ENCODE measurements at places on chromosomes 13 and 19. TPM values are rescaled to one million over a fixed set of nuclear protein-coding genes. Genes with fewer than 3 reads are reported as not detected.

DNA sequence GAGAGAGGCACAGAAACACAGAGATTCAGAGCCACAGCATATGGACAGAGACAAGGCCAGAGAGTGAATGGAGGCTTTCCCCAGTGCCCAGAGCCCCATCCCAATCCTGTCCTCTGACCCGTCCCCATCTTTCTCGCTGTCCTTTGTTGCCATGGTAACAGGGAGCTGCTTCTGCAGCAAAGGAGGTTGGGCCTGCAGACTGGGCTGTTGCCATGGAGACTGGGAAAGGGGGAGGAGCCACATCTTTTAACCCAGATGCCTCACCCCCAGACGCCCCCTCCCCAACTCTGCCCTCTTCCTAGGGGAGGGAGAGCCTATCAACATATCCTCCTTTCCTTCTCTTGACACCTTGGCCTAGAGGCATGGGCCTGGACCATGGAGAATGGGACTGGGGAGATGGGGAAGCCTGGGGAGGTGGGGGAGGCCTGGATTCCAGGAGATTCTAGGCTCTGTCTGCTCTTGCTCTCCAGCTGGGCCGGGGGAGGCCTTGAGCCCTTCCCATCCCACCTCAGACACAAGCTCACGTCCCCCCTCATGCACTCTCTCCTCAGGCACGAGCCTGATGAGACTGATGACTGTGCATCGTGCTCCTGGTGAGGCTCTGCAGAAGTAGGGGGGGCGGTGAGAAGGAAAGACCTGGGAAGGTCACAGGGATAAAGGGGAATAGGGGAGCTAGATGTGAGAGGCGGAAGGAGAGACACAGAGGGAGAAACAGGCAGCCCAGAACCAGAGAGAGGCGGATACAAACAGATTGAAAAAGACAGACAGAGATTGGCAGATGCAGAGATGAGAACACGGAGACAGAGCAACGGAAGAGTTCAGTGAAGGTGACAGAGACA lies 2.1 kb upstream of the ATP1A3 start:
- no peak for DNase-seq

The IGSF23 gene
- not detected for polyA plus RNA-seq

The ZNF43 gene
- polyA plus RNA-seq = 1.5 TPM

The LRRC4B gene
- 0.47 TPM for polyA plus RNA-seq

The SHISA2 gene
- polyA plus RNA-seq = 1.3 TPM

GRCh38 chr13:72952529-72953141 lies 106.2 kb upstream of the KLF5 start:
- no peak for DNase-seq

DNA sequence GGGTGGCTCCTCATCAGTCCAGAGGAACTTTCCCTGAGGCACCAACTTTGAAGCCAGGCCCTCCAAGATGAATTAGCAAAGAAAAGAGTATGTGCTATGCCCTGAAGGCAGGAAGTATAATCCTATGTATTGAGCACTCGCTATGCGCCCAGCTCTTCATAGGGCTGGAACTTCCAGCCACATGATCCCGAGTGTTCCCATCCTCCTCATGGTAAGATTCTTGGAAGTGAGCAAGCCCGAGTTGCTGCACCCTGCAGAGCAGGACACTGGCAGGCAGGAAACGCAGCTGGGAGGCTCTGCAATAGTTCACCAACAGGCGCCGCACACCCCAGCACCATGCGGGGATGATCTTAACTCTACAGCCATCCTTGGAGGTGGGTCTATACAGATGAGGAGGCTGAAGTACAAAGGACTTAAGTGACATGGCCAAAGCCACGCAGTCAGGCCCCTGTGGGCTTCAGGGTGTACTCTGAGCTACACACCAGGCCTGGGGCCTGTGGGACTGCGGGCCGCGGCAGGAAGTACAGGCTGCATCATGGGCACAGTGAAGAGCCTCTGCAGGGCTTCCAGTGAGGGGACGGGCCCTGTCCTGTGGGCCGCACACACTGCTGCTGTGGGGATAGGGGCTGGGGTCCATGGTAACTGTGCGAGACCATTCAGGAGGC lies 25.1 kb downstream of the C19orf47 start:
- DNase-seq = no peak

- DNase-seq = peak; percentile 17
Measured at GRCh38 chr19:791567-792305, 5.5 kb upstream of the PTBP1 start.

The B3GNT8 gene
- 0.73 TPM for polyA plus RNA-seq

- DNase-seq = no peak
Measured at GRCh38 chr13:40927929-40928328, 91.2 kb downstream of the ELF1 start.

The CFD gene
- 142 TPM for polyA plus RNA-seq

The XPO4 gene
- 3.9 TPM for polyA plus RNA-seq

- DNase-seq = no peak
Measured at GRCh38 chr13:102097708-102098107, 304.1 kb downstream of the FGF14 start.

- DNase-seq = no peak
Measured at GRCh38 chr19:47897861-47898260, 11.7 kb upstream of the SULT2A1 start.

The ZNF527 gene
- polyA plus RNA-seq = 2.0 TPM

- no peak for DNase-seq
Measured at GRCh38 chr19:8697671-8698432, 743 bp downstream of the ACTL9 start.

DNA sequence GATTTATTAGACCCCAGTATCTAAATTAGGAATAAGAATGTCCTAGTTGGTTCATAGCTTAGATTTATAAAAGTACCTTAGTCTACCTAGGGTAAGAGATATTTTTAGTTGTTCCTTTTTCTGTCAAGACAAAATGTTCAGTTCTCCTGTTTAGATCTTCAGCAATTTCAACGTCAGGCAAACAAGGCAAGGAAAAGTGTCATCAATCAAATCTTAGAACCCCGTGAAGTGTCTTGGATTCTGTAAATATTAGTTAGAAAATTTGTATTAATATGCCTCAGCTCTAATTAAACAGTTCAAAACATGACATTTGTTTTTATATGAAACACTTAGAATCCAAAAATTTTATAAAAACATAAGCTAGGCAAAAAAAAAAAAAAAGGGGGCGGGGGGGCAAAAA lies 296.6 kb downstream of the PCDH9 start:
- no peak for DNase-seq

DNA sequence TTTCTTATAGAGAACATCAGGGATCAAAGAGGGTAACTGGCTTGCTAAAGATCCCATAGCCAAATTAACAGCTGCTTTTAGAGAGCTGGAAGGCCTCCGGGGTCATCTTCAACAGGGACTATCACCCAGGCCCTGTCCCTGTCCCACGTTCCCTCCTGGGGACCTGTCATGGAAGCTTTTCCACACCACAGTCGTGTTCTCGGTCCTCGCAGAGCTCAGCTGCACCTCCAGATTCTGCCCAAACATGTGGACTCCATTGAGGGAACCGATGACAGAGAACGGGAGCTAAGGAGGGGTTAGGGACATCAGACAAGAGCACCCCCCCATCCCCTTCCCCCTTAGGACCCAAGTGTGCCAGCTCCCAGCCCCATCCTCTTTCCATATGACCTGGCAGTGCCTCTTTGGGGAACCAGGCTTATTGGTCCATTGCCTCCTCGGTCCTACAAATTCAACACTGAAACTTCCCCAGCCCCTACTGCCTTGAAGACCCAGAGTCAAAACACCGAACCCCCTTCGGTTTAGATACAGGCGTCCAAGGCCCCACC lies 568 bp downstream of the FUZ start:
- DNase-seq = no peak

- DNase-seq = no peak
Measured at GRCh38 chr13:21465710-21466160, 6.6 kb upstream of the ZDHHC20 start.

The GGACT gene
- 0.79 TPM for polyA plus RNA-seq

DNA sequence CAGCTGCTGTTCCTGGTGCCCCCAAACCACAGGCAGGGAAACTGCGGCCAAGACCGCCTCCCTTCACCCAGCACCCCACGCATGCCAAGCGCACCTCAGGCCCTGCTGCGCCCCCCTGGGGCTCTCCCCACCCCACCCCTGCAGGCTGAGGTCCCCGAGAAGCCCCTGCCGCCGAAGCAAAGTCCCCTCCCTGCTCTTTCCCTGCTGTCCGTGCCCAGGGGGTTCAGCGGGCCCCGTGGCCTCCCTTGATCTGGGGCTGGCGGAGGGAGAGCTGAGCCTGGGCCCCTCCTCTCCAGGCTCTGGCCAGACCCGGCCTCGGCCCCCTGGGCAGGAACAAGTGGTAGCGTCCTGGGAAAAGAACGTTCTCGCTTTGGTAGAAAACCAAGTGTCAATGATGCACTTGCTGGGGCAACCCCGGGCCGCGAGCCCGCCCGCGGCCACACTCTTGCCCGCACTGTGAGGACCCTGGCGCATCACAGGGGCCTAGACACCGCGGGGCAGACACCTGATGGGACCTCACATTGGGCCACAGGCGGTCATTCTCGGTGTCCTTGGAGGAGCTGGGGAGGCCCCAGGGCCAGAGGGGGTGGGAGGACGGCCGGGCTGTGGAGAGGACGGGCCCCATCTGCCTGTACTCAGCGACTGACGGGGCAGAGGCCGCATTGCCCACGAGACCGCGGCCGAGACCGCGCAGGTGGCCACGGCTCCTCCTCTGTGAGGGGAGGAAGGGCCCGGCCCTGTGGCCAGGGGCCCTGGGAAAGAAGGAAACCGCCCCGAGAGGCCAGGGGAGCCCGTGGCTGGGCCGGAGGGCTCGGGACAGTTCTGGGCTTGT lies 29.0 kb downstream of the GPX4 start:
- DNase-seq = no peak

- DNase-seq = no peak
Measured at GRCh38 chr13:76552041-76552772, 334.0 kb downstream of the KCTD12 start.

The C2CD4C gene
- 0.73 TPM for polyA plus RNA-seq

- DNase-seq = peak; percentile 66
Measured at GRCh38 chr13:36297366-36298338, at the start of gene CCDC169. TSS of gene CCDC169 (minus strand) at chr13:36297814. CDS start at chr13:36297719, 95 bp downstream.

DNA sequence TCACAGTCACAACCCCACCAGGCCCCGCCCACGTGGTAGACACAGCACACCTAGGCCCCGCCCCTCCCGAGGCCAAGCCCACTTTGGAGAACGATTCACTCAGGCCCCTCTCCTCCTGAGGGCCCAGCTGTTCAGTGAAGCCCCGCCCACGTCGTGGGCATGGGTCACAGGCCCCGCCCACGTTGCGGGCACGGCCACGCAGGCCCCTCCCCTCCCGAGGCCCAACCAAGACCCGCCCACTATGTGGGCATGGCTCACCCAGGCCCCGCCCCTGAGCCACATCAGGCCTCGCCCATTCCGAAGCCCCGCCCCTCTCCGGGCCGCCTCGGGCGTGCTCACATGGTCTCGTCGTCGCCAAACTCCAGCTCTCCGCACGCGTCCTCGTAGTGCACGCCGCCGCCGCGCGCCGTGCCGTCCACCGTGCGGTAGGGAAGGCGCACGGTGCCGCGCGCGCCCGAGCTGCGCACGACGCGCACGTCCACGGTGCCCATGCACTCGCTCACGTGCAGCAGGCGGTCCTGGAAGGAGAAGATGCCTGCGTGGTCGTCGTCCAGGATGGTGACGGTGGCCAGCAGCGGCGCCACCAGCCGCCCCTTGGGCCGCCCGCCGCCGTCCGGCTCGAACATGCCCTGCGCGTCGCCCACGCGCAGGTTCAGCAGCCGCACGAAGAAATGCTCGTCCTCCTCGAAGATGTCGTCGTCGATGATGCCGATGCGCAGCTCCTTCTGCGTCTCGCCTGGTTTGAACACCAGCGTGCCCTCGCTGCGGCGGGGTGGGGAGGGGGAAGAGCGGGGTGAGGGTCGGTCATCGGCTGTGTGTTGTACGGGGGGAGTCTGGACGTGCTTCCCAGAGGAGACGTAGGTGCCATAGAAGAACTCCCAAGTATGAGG lies 24.0 kb downstream of the SLC8A2 start:
- peak; percentile 76 for DNase-seq

- DNase-seq = no peak
Measured at GRCh38 chr13:49305792-49306425, 58.2 kb downstream of the CDADC1 start.

The ZNF433 gene
- 1.4 TPM for polyA plus RNA-seq

DNA sequence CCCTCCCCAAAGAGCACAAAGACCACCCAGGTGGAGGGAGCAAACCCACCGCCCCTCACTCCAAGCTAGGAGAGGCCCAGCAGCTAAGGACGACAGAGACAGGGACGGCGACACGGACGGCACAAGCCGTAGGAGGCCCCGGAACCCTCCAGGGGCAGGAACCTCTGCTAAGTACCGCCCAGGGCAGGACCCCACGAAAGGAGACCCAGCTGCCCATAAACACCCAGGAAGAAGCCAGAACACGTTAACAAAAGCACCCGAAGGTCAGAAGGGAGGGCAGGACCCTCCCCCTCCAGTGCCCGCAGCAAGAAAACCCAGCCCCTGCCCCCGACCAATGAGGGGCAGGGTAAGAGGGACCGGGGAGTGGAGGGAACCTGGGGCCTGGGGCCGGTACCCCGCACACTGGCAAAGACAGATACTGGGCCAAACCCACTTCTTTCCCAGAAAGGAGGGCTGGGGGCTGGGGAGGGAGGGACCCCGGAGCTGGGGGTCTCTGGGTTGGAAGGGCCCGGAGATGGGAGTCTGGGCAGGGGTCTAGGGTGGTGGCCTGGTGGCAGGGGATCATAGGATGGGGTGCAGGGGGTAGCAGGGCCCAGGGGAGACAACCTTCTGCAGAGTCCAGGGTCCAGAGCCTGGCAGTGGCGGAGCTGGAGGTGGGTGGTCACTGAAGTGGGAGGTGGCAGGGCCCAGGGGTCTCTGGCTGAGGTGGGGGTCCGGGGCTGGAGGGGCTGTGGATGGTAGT lies 2.4 kb downstream of the BTBD2 start:
- no peak for DNase-seq

The TEX101 gene
- not detected for polyA plus RNA-seq

- DNase-seq = no peak
Measured at GRCh38 chr13:111168107-111168506, 53.0 kb downstream of the ARHGEF7 start.
